Frontal cortex (tissue), 4 donors: ENCODE measurements at places on chromosomes 12 and 14. TPM values are rescaled to one million over a fixed set of nuclear protein-coding genes. Genes with fewer than 3 reads are reported as not detected.

- no peak for DNase-seq
Observed at GRCh38 chr14:56221382-56222128, 103.3 kb downstream of the PELI2 start.

GRCh38 chr12:107373238-107373809, 280.0 kb upstream of the CRY1 start:
- no peak for DNase-seq

GRCh38 chr14:61399365-61399764, 78.0 kb downstream of the PRKCH start:
- DNase-seq = no peak

DNA sequence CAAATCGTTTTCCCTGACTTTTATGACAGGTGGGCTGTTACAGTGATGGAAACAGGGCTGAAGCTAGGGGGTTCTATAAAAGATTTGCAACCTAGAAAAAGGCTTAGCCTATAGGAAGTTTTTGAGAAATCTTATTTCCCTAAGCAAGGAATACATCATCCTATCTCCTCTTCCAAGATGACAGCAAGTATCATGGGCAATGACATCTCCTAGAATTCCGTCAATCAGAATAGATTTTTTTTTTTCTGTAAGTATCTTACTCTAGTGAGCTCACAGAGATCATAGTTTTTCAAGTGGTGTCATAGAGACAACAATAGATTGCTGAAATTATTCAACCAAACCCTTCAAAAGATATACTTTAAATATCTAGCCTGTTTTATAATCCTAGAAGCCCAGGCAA, 108.8 kb downstream of the MYF5 start:
- no peak for DNase-seq

- no peak for DNase-seq
Observed at GRCh38 chr12:105469211-105469610, 138.7 kb downstream of the C12orf75 start.

DNA sequence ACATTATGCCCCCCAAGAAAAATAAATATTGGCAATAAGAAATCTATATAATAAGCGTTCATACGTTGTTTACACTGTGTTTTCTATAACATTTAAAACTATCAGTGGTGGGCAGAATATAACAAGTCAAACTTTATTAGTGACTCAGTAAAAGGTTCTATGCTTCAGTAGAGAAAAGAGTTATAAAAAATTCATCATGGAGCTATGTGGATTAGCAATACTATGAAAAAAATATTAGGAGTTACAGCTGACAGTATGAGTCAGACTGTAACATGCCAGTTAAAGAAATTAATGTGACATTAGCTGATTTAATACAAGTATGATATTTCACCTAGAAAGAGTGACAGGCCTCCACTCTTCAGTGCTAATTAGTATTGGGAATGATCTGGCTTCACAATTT, 125.1 kb upstream of the GARIN6 start:
- DNase-seq = no peak

NEUROD4 gene
- 2.9 TPM for total RNA-seq
